Fibroblast of skin of right quadriceps (primary cell): ENCODE measurements at places on chromosomes 5 and 9.

GRCh38 chr5:150562832-150563231 lies 54.9 kb downstream of the NDST1 start:
- peak; percentile 53 for DNase-seq

GRCh38 chr9:20408513-20408912 lies 213.8 kb downstream of the MLLT3 start:
- DNase-seq = no peak

- DNase-seq = peak; percentile 3
Observed at GRCh38 chr5:92372766-92373165, 989.6 kb upstream of the ARRDC3 start.

DNA sequence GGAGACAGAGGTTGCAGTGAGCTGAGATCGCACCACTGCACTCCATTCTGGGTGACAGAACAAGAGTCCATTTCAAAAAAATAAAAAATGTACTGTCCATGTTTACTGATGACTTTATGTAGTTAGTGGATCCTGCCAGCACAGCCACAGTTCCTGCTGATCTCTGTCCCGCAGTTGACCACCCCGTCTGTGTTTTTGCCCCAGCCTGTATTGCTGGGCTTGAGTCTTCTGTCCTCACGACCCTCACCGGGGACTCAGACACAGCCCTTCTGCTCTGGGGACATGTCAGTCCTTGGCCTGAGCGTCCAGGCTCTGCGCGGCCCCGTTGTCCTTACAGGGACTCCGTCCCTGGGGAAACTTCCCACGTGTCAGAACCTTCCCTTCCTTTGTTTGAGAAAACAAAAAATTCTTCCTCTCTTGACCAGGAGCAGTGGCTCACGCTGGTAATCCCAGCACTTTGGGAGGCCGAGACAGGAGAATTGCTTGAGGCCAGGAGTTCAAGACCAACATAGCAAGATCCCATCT lies 14.5 kb downstream of the SURF6 start:
- no peak for DNase-seq

DNA sequence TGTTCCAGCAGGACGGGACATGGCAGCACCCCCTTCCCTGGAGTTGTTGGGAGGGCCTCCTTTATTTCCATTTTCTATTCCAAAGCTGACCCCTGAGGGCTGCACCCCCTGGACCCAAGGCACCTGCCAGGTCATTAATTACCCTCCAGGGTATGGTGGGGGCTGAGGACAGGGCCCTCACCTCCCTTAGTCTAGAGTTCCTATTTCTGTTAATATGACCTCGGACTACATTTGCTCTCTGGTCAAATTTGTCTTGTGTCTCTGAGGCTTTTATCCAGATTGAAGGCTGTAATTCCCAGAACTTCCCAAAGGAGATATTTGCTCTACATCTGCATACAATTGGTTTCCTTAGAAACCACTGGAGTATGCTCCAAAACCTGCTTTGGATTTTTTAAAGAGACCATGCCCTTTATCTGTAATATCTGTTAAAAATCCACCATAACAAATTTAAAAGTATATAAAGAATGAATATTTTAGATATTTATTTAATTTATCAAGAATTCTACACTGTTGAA lies 16.8 kb downstream of the PHF2 start:
- no peak for DNase-seq

GRCh38 chr9:81673310-81673709 lies 16.0 kb downstream of the TLE1 start:
- no peak for DNase-seq

GRCh38 chr9:75002422-75003023 lies 25.6 kb downstream of the CARNMT1 start:
- DNase-seq = no peak

GRCh38 chr9:83220730-83221129 lies 157.8 kb upstream of the RASEF start:
- peak; percentile 40 for DNase-seq

- peak; percentile 67 for DNase-seq
Observed at GRCh38 chr9:86098824-86099700, at the start of gene GOLM1. GOLM1 (minus strand) TSS chr9:86099558; CDS start chr9:86079320, 20,238 bp downstream.

GRCh38 chr5:131413605-131414559 lies 150.0 kb downstream of the CDC42SE2 start:
- DNase-seq = peak; percentile 64

DNA sequence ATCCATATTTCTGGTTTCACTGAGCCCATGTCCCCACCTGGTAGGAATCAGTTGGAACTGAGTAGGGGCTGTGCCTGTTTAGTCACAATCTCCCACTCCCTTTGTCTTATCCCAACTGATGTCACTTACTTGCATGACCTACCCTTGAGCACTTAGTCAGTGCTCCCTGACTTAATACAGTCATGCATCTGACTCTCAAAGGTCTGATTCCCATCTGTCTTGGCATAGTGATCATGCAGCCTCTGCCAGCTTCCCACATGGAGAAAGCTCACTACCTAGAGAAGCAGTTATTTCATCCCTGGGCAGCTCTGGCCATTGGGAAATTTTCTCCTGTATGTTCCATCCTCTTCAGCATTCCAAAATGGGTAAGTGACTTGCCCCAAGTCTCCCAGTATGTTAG lies 24.8 kb downstream of the ABLIM3 start:
- no peak for DNase-seq

DNA sequence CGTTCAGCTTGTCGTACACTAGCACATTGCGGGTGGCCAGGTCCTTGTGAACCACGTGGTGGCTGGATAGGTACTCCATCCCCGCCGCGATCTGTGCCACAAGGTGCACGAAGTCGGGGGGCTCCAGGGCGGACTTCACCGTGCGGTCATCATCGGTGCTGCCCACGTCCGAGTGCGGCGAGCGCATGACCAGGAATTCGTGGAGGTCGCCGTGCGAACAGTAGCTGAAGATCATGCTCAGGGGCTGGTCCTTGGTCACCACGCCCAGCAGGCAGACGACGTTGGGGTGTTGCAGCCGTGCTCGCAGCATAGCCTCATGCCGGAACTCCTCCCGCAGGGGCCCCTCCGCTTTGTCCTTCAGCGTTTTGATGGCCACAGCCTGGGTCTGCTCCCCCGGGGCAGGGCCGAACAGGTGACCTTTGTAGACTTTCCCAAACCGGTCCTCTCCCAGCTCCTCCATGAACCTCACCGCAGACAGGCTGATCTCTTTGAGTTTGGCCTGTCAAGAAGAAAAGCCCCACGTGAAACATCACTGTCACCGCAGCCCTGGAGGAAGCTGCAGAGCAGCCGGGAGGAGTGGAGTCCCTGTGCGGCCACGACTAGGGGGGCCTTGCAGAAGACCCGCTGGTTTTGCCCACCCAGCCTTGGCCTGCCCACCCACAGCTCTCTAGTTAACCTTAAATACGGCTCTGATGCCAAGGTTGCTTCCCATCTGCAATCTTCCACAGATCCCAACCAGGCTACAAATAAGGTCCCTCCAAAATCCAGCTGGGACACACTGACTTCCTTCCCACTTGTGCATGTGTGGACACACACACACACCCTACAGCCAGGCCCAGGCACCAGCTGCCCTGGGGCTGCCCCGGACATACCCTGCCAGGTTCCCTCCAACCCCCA lies 225.2 kb downstream of the ROR2 start:
- DNase-seq = no peak

DNA sequence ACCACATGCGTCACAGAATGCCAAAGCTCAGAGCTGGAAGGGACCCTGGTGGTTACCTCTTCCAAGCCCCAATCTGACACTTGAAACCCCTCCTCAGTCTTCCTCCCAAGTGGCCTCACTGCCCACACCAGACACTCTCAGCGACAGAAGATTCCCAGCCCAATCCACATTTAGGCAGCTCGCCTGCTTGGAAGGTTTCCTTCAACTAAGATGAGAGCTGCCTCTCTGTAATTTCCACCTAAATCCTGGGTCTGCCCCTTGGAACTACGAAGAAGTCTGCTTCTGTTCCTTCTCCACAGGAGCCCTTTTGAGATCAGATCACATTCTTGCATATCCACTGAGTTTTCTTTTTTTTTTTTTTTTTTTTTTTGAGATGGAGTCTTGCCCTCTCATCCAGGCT lies 83.7 kb downstream of the PAX5 start:
- DNase-seq = no peak

DNA sequence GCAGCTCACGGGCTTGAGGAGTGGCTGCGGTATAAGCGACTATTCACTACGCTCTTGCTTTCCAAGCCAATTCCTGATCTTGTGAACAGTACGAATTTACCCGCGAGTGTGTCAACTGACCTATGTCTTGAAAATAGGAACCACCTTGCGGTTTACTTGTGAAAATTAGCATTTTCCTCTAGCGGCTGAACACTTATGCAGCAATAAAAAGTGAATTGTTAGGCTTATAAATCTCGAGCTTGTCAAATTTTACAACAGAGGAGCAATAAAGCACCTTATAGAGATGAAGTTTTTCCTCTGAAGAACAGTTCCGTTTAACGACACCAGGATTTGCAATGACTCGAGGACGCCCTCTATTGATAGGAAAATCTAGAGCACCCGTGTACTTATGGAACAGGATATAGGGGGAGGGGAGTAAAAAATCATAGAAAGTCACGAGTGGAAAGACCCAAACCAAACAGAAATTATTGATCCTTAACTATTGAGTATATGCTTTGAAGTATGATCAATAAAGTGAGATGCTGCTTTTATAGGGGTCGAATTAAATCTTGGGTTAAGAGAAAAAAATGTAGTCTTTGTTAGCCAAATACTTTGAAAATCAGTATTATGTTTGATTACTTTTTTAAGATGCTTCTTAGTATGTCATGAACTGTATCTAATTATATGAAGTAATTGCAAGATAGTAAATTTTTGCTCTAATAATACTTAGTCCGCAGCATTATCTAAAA lies 1.9 kb upstream of the RGMB start:
- DNase-seq = peak; percentile 94

GRCh38 chr9:10252174-10252573 lies 360.6 kb downstream of the PTPRD start:
- no peak for DNase-seq

DNA sequence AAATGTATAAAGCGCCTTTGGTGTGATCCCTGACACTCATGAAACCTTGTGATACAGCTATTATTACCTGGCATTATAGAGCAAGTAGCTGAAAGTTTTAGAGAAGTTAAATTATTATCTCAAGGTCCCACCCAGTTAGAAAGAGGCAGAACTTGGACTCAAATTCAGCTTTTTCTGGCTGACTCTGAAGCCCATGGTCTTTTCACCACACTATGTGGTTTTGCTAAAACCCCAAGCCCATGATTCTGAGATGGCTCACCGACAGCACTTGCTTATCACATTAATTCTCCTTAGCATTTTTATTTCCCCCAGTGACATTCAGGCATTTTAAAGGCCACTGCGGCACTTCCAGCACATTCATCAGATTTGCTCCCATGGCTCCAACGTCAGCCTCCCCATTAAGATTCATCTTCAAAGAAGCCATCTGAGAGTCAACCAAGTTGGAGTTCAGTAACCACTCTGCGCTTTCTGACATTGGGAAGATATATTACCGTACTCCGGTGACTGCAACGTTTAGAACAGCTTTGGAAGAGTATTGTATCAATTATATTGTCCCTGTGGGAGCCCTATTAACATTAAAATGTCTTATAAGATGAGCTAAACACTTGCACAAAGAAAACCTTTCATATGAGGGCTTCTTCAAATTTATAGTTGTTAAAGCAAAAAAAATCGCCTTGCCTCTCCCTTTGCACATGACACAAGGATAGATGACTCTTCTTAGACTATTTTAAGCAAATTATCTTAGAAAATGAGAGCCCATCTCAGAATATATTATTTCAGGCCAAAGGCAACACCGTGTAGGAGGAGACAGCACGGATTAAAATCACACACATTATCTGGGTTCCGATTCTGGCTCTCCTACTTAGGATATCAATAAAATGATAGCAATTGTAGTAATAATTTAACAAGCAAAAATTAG lies 638.1 kb downstream of the ACTL7B start:
- peak; percentile 93 for DNase-seq
